Activated T-cell treated with anti-CD3 and anti-CD28 coated beads for 4 hours (primary cell): ENCODE measurements at places on chromosomes 3 and 15.

DNA sequence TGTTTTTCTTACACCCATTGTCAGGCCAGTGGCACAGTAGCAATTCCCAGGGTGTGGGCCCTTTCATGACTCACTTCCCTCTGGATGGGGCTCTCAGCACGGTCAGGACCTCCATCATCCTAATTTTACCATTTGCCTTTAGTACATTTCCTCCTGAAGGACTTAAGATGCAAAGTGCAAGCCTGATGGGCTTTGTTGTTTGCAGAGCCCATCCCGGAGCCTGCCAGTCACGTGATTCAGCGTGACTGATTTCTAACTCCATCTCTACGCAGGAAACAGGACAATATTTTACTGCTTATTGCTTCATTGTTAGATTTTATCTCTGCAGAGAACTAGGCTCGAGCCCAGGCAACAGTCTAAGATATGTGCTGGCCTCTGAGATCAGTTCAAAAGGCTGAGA, 223.7 kb downstream of the PDZRN3 start:
- DNase-seq, result no peak

- DNase-seq, result no peak
Observed at GRCh38 chr15:89496155-89497098, at the start of gene RHCG. Gene RHCG (minus strand): TSS chr15:89496583. CDS start chr15:89496544, 39 bp downstream.

DNA sequence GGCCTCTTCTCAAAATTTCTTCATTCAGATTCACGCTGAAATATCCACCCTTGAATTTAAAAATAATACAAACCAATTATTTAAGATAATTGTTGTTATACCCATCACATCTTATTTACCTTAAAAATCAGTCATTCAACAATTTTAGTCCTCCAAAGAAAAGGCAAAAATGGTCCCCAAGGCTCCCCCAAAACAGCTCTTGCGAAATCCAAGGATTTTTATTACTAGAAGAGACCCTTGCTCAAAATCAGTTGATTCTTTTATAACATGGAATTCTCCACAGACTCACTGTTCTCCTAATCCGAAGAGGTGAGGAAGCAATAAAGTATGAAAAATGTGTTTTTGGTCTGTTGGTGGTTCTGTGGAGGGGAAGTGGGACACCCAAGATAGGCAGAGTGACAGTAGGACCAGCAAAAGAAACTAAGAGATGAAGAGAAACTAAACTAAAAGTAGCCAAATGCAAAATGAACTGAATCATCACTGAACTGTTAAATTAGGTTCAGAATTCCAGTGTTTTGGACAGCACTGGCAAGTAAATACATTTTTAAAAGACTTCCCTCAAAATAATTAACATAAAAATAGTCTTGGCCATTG, 19.1 kb upstream of the PLCH1 start:
- DNase-seq, result no peak

GRCh38 chr15:49847423-49848281, 226.8 kb downstream of the DTWD1 start:
- no peak for DNase-seq

- DNase-seq, result no peak
Observed at GRCh38 chr3:38738630-38739395, 77.2 kb downstream of the SCN10A start.

GRCh38 chr15:56973463-56973862, 55.0 kb downstream of the TCF12 start:
- DNase-seq, result no peak

DNA sequence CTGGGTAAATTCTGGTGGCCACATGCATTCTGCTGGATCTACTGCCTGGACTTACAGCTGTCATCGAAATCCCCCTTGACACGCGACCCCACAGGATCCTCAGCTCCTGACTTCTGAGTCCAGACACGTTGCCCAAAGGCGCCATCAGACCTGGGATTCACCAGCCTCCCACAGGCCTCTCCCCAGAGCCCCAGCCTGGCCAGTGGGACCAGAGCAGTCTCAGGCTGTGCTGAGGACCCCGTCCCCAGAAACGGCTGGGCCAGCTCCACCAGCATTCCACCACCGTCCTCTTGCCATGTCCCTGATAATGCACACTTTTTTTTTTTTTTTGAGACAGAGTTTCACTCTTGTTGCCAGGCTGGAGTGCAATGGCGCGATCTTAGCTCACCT, 166.1 kb downstream of the LRRK1 start:
- no peak for DNase-seq

GRCh38 chr15:41169781-41170180, 53.7 kb upstream of the INO80 start:
- no peak for DNase-seq

- DNase-seq, result no peak
Observed at GRCh38 chr3:61956236-61956635, 394.9 kb downstream of the PTPRG start.

DNA sequence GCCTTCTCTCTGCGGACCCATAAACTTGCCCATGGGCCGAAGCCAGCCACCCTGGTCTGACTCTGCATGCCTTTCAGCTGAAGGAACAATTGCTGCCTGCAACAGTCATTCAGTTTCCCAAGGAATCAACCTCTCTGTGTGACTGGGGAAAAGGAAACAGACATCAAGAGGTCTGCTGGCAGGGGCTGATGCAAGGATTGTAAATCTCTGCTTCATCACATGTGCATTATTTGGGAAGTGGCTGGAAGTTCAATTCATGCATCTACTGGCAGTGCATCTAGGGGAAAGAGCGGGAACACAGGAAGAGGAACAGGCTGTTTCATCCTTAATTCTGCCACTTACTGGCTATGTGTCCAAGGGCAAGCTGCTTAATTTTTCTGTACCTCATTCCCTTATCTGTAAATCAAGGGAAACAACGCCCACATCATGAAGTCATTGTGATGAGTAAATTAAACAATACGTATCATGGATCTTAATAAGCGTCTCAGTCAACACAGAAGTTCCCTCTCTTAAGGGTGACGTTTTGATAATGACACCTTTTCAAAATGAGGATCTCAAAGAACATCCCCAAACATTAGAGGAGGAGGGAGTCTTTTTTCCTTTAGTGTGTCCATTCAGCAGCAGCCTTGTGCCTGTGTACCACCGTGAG, 17.4 kb upstream of the ADPGK start:
- DNase-seq, result no peak

DNA sequence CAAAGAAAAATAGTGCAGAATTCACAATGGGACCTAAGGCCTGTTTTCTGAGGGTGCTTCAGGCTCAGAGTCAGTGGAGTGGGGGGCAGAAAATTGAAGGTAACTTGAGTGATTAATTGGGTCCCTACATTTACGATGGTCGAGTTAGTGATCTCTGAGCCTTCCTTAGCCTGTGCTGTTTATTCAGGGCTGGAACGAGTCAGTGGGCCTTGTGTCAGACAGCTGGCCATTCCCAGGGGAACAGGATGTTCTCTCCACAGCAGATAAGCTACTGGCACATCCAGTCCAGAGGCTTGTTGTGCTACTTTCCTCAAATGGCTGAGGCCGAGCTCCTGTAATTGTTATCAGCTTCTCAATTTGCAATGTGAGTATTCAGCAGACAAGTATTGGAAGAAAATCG, 29.2 kb upstream of the CNTN3 start:
- no peak for DNase-seq
